Type B pancreatic cell (in vitro differentiated cells): ENCODE measurements at places on chromosomes 2 and 18. TPM values are rescaled to one million over a fixed set of nuclear protein-coding genes. Genes with fewer than 3 reads are reported as not detected.
A peak's percentile ranks its signal among the peaks of the same experiment; 100 is the strongest.

DNA sequence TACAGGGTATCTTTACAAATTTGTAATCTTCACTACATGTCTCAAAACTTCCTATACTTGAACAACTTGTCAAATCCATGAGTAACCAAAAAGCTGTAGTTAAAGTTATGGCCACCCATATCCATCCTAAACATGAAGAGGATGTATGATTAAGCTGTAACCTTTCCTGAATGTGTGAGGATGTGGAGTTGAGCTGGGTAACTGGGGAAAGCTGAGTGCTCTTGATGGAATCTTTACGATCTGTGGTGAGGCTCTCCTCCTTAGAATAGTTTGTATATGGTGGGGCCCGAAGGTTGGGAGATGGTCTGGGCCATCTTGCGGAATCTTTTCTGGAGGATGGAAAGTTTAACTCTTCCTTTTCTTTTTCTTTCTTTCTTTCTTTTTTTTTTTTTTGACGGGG, 29.4 kb downstream of the DPP4 start:
- H3K27me3 ChIP-seq = no peaks in the 10 kb centered on the region
- H3K4me1 ChIP-seq = no peaks in the 10 kb centered on the region
- no peaks in the 10 kb centered on the region for H3K36me3 ChIP-seq
- no peak for DNase-seq

The FTCDNL1 gene
- total RNA-seq = 0.95 and 1.3 TPM in 2 replicates

DNA sequence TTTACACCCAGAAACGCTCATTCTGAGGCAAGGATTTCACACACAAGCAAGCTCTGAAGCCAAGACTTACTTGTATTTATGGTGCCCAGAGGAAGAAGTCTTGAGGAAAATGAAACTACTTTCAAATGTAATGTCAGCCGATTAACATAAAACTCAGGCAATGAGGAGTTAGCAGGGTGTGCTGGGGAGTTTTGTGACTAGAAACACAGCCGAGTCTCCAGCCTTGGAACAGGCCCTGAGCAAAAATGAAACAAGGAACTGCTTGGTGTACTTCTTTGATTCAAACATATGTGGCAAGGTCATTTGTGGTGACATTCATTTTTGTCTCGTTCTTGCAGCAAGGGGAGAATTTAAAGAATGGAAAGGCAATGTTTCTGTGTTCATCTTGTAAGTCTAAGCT, 4.5 kb downstream of the DYTN start:
- no peak overlapping the region for H3K27ac ChIP-seq
- H3K4me3 ChIP-seq = no peak overlapping the region
- H3K27me3 ChIP-seq = peaks cover 18% of the 10 kb centered on the region
- no peaks in the 10 kb centered on the region for H3K36me3 ChIP-seq
- DNase-seq = no peak
- H3K4me1 ChIP-seq = no peaks in the 10 kb centered on the region

The MC4R gene
- total RNA-seq = 1.3 TPM in 1 of 2 replicates, not detected in the other

The CSRNP3 gene
- total RNA-seq = 7.1 and 18.4 TPM in 2 replicates

The CXCR1 gene
- total RNA-seq = not detected in 2 replicates

DNA sequence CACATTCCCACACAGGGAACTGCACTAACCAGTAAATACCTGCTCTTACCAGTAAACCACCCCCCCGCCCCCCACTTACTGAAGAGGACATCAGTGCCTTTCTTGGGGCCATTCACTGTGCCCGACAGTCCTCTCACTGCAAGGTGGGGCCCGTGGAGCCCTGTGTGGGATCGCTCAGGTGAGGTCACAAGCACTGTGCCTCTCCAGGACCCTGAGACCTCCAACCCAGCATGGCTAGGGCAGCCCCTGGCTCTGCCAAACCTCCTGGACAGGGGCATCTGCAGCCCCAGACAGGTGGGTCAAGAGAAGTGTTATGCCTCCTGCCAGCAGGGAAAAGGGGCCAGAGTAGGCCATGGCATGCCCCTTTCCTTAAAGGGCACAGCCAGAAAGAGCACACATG, 6.7 kb upstream of the NEURL3 start:
- peaks cover 23% of the 10 kb centered on the region for H3K27me3 ChIP-seq
- peak; percentile 60 for DNase-seq
- H3K4me1 ChIP-seq = peaks cover 6% of the 10 kb centered on the region

DNA sequence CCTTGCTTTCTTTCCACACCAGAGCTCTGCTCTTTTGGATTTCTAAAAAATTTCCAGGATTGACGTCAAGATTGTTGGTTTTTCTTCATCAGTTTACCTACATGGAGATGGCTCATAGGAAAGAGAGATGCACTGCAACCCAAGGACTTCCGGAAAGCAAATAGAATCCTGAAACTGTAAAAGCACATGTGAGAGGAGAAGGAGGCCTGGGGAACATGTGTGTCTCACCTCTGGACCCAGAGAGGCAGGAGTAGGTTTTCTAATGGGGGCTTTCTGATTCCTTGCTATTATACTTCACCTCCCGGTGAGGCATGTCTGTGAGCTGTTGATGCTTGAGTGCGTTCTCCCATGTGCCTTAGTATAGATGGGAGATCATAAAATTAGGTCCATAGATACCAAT, 362.8 kb downstream of the DCDC2C start:
- no peaks in the 10 kb centered on the region for H3K36me3 ChIP-seq
- no peaks in the 10 kb centered on the region for H3K27me3 ChIP-seq
- no peaks in the 10 kb centered on the region for H3K4me1 ChIP-seq
- no peak for DNase-seq

DNA sequence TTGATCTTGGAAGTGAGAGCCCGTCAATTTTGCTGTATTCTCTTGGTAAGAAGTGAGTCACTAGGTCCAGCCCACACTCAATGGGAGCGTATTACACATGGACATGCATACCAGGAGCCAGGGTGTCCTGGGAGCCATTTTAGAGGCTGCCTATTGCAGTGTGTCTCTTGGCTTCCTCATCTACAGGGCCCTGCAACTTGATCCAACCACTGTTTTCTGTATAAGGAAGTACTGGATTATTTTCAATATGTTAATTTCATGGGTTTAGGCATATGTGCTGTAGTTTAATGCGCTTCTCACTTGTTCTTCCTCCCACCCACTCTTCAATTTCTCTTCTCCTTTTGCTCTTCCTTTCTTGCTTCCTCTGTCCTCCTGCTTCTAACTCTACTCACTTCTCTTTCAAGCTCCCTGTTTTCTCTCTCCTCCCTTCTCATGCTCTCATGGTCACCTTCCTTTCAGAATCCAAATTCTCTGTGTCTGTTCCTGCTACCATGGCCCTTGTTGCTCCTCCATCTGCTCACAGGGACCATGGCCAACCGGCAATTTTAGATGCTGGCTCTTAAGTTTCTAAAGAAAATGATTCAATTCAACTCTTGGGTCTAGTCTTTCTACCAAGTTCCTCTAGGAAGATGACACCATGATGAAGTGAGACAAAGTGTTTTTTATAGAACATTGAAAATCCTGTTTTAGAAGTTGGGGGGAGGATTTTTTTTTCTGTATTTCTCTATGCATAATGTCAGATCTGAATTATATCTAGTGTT, 152.0 kb upstream of the ZEB2 start:
- H3K27me3 ChIP-seq = peaks cover 27% of the 10 kb centered on the region

The PTPRN gene
- 17.5 and 35.6 TPM in 2 replicates for total RNA-seq

GRCh38 chr18:44915661-44916060, 235.0 kb downstream of the SETBP1 start:
- H3K27ac ChIP-seq = peak overlapping the region; percentile 7
- DNase-seq = no peak
- no peaks in the 10 kb centered on the region for H3K27me3 ChIP-seq
- H3K4me3 ChIP-seq = no peak overlapping the region
- peaks cover 13% of the 10 kb centered on the region for H3K36me3 ChIP-seq
- H3K4me1 ChIP-seq = peaks cover 29% of the 10 kb centered on the region

DNA sequence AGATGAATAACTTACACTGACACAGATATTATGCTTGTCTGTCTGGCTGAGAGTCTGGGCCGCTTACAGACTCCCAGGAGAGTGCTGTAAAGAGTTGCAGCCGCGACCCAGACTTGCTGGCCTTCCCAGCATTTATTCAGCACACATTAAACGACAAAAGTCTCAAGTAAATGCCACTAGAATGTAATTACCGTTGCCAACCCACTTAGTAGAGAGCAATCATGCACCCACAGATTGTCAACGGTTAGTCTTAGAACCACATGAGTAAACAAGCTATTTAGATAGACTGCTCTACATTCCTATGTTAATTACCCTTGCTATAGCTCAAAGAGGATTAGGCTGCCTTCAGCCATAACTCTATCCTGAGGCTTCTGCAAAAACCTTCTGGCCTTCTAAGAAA, 47.8 kb upstream of the C2orf74 start:
- peaks cover 41% of the 10 kb centered on the region for H3K36me3 ChIP-seq
- DNase-seq = no peak
- H3K4me3 ChIP-seq = no peak overlapping the region
- H3K27ac ChIP-seq = no peak overlapping the region
- no peaks in the 10 kb centered on the region for H3K4me1 ChIP-seq
- no peaks in the 10 kb centered on the region for H3K27me3 ChIP-seq
